ENCODE measurements at places on chromosomes 13 and 19.

DNA sequence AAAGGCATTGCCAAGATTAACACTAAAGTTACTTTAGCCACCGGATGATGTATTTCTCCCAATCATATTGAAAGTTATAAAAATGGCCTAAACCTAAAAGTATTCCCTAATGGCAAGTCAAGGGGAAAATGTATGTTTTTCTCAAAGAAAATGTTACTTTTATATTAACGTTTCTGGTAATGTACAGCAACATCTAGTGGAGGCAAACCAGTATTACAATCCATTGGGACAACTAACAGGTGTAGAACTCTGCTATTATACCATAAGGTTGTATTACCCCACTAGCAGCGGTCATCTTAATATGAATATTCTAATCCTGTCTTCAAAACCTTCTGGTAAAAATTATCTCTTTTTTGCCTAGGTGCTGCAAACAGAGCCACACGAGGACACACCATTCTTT, 69.2 kb downstream of the ZNF100 start:
- peak; percentile 13 for DNase-seq

DNA sequence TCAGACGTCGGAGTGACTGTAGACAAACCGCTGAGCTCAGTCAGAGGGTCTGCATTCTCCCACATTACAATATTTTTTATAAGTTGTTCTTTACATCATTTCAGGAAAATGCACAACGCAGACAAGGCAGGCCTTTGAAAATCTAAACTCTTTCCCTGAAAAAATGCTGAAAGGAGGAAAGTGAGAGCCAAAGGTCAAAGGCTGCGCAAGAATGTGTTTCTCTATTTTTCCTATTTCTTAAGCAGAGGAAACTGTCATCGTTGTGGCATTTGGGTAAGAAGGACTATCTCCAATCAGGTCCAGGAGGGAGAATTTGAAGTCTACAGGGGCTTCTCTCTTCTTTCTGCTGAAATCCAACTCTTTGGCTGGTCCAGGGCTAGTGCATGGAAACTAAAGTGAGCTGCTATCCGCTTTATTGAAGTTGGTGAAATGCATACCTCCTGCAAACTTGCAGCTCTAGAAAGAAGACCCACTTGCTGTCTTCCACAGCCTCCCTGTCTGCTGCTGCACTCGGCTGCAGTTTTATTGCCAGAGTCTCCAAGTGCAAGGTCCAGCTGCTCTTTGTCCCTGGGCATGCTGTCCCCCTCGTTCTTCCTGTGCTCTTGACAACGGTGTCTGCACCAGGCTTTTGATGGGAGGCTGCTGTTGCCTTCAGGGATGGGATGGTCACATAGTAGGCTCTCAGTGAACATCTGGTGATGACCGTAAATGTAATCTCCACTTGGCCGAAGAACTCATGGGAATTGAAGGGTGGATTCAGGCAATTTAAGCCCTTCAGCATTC, 31.2 kb downstream of the ZNF536 start:
- DNase-seq: no peak

- no peak for DNase-seq
Observed at GRCh38 chr13:99028890-99029289, 51.0 kb upstream of the DOCK9 start.

GRCh38 chr13:97258801-97259200, 36.7 kb downstream of the MBNL2 start:
- DNase-seq: peak; percentile 85

GRCh38 chr13:28423010-28423409, 71.9 kb downstream of the FLT1 start:
- DNase-seq: no peak

DNA sequence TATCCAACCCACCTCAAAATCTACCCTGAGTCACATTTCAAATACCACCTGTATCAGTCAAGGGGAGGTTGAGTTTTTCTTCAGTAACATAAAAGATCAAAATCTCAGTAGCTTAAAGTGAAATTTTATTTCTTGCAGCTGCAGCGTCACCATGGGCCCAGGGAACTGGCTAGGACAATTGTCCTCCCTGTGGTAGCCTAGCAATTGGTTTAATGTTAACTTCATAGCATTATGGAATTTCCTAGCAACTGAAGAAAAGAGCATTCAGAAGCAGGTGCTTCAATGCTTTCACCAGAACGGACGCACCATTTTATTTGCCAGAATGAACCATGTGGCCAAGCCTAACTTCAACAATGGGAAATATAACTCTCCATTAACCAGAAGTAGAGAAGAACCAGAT, 359.3 kb upstream of the TSHZ3 start:
- DNase-seq: no peak

DNA sequence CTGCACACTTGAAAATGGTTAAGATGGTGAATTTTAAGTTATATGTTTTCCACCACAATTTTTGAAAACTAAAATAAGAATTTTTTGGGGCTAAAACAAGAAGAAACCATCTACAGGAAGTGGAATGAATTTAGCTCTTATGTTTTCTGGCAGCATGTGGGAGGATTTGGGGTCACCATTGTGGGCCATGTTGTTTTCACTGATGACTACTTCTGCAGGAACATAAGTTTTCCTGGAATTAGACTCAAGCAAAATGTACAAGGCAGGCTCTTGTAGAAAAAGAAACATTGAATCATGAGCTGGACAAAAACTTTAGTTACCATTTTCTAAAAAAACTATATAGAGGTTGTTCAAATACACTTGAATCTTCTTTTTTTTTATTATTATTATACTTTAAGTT, 125.3 kb upstream of the C1QTNF9B start:
- no peak for DNase-seq

- peak; percentile 94 for DNase-seq
Observed at GRCh38 chr13:99228737-99229691, 28.4 kb downstream of the UBAC2 start.

GRCh38 chr19:46744005-46744691, 1.7 kb upstream of the FKRP start:
- DNase-seq: no peak

- no peak for DNase-seq
Observed at GRCh38 chr19:4090356-4091220, 23.9 kb upstream of the ZBTB7A start.

GRCh38 chr13:114124431-114124830, 8.0 kb downstream of the RASA3 start:
- no peak for DNase-seq

DNA sequence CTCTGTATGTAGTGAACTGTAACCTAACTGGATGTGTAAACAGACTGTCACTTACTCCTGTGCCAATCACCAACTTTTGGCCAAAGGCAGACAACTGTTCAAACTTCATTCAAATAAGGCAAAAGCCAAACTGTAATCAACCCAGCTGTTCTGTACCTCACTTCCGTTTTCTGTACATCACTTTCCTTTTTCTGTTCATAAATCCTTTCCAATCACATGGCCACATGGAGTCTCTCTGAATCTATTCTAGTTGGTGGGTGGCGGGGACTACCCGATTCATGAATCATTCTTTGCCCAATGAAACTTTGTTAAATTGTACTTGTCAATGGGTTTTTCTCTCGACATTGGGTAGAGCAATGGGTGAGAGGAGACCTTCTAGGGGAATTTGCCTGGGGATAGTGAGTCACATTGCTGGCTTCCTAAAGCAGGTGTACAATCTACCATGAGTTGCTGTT, 178.3 kb upstream of the RFC3 start:
- no peak for DNase-seq

DNA sequence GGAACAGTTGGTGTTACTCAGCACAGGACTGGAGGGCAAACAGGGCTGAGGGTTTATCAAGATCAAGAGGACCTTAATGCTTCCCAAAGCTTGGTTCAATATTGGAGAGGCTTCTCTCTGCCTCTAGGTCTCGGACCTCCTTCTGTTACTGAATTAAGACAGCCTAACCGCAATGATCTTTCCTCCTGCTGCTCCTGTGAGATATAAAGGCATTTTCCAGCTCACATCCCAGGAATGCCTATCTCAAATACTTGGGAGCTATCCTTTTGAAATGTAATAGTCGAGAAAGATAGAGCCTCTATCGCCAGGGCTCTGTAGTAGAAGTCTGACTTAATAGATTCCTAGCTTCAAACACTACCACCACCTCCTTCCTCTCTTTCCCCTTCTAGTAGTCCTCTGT, 1475.0 kb downstream of the SLITRK1 start:
- DNase-seq: no peak

DNA sequence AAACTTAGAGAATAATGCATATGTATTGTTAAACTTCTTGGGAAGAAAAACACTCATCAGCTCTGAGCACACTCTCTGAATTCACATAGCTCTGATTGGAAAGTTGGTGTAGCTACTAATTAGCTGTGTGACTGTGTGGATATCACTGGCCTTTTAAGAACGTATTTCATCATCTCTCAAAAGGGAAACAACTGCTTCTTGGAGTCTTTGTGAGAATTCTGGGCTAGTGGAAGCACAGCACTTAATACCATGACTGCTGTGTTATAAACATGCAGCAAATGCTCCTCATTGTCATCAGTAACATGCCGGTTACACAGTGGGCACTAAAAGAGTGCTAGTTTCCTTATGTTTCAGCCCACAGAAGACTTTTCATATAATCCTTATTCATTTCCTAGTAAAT, 220.9 kb upstream of the CSNK1A1L start:
- DNase-seq: no peak

- no peak for DNase-seq
Observed at GRCh38 chr13:47178090-47178950, 281.5 kb upstream of the HTR2A start.

- DNase-seq: no peak
Observed at GRCh38 chr19:47749326-47749725, 4.0 kb downstream of the NOP53 start.

All from fibroblast of skin of back (primary cell).